NCI-H1930 (cell line): ENCODE measurements at places on chromosomes 12 and 14.

DNA sequence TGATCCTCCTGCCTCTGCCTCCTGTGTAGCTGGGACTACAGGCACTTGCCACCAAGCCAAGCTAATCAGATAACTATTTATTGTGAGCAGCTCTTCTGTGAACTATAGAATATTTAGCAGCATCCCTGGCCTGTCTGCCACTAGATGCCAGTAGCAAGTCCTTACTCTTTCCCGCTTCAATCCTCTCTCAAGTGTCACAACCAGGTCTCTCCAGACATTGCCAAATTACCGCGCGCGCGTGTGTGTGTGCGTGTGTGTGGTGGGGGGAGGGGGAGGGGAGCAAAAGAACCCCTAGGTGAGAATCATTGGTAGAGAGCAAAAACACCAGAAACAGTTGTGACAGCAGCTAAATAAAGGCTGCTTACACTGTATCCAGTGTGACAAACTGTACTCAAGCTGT lies 49.9 kb downstream of the PPP2R5E start:
- DNase-seq, result no peak

GRCh38 chr12:113555226-113555625 lies 83.6 kb upstream of the LHX5 start:
- no peak for DNase-seq

DNA sequence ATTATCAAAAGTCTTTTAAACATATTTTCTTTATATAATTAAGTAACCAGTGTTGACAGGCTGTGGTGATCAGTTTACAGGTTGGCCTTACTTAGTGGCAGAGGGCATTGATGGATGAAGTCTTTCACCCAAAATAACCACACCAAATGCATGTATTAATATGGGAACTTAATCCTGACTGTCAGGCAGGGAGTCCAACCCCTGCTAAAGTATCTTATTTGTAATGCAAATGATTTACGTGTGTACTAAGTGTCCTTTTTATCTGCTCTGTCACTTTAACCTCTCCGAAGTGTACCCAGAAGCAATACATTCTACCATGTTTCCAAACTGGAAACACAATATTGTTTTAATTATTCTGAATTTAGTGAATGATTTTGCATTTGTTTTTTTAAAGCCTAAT lies 1.4 kb downstream of the MYBPC1 start:
- DNase-seq, result no peak

GRCh38 chr12:104515899-104516298 lies 59.2 kb downstream of the CHST11 start:
- DNase-seq, result no peak

DNA sequence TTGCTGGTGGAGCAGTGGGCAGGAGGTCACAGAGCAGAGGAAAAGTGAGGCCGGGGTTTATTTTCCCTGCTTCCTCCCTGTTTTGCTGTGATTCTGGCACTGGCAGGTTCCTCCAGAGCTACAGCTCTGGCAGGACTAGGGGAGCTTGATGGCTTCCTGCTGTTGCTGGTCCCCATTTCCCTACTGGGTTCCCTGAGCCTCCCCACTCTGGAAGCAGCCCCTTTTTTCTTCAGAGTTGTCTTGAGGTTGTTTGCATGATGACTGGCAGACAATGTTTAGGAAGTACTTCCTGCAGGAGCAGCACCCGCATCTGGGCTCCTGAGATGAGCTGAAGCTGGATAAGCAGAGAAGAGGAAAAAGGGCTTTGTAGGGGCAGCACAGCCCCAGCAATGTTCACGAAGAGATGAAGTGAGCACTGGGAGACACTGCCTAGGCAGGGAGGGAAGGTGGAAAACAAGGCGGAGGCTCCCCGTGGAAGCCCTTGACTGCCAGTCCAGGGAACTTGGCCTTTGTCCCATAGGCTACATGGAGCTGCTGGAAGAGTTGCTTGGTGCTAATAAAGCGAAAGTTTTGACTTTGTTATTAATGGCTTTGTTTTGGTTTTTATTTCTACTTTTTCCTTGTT lies 126.9 kb downstream of the SLC38A6 start:
- DNase-seq, result no peak

DNA sequence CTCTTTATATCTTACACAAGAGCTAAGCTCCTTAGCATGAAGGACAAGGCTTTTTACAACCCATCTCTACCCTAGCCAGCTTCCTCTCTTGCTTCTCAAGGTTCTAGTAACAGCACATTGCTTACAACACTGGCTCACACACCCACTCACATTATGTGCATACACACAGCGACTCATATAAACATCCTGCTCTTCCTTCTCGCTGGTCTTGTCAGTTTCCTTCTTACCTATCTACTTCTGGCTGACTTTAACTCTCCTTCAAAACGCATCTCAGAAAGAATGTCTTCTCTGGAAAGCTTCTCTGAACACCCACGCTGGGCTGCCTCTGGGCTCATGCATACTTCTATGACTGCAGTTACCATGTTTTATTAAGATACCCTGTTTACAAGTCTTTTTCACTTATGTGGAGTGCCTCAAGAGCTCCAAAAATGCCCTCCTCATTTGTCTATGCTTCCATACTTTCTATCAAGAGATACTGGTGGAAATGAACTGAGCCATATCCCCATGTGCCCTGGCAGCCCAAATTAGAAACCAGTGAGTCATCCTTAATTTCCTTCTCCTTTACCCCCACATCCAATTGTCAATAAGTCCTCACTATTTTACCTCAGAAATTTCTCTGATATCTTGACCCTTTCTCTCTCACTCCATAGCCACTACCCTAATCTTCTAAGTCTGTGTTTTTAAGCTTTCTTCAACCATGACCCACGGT lies 126.9 kb upstream of the KRAS start:
- DNase-seq, result no peak
